ENCODE measurements at places on chromosomes 13 and 19. TPM values are rescaled to one million over a fixed set of nuclear protein-coding genes. Genes with fewer than 3 reads are reported as not detected.

DNA sequence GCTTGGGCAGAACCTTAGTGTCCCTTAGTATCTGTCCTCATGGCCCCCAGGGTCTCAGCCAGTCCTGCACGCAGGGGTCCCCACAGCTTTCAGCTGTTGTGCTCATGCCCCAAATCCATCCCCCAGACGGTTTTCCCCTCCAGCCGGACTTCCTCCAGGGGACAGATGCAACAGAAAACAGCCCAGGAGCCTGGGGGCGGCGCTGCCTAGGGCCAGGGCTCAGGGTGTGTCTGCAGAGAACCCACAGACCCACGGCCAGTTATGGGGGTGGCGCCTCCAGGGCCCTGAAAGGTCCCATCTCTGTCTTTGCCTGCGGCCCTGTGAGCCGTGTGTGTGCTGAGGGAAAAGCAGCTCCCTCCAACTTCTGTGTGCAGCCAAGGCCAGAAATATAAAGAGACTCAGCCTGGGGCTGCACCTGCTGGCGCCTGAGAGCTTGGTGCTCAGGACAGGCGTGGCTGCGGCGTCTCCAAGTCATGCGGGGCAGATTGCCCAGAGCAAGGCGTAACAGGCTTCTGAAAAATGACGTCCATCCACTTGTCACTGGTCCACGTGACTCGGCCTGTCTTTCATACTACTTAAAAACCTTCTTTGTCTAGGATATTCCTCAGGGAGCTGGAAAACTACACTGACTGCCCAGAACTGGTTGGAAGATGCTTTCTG is 22.1 kb upstream of the F7 start:
- DNase-seq: peak; percentile 73

DNA sequence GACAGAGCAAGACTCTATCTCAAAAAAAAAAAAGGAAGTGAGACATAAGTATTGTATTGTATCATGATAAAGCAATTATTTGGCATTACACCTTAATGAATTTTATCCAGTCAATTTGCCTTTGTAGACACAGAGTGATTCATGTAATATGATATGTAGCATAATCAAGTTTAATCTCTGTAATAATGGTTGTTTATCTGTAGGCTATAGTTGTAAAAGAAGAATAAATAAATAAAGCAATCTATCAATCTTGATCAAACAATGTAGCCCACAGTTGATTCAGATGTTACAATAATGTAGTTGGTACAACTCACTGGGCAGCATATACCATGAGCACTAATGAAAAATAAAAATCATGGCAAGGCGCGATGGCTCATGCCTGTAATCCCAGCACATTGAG is 28.5 kb upstream of the CEACAM20 start:
- DNase-seq: no peak

SULT2A1 gene
- polyA plus RNA-seq: not detected

DNA sequence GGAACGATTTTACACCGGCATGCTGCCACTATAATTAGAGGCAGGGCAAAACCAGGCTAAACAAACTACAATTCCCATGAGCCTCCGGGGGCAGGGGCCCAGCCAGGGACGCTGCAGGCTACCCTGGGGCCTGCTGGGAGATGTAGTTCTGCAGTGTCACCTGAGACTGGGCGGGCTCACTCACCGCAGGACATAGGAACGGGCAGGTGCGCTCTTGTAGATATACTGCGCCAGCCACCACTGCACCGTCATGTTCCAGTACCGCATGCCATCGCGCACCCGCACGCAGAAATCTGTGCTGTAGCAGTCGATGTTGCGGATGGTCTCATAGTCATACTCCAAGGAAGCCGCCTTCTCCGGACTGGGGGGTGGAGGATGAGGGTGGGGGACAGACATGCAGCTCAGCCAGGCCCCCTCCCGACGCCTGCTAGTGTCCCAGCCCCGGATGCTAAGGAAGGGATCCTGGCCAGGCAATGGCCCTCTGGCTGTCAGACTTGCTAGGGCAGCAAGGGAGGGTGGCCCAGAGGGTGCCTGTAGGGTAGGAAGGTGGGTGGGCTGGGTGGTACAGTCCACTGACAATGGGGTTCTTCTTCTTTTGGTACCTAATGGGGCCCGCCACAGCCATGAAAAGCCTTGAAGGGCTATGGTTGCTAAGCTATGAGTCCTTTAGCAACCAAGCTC is 5.8 kb upstream of the TMC4 start:
- DNase-seq: peak; percentile 30

DNA sequence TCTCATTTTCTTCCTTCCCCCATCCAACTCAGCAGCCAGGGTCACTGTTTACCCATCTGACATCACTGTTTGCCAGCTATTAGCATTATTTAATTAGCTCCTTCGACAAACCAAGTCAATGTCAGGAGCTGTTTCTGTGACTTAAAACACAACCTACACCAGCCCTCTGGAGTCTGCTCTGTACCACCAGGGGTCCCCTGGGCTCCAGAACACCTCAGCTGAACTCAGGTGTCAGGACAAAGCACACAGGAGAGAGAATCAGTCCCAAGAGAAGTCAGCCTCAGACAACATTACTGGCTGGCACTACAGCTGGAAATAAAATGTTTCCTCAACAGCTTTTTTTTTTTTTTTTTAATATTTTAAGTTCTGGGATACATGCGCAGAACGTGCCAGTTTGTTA is 45.1 kb downstream of the DCLK1 start:
- no peak for DNase-seq

GRCh38 chr13:42312817-42313431 is 41.0 kb downstream of the AKAP11 start:
- DNase-seq: no peak

- DNase-seq: peak; percentile 92
These were observed 17.3 kb downstream of the UPF1 start for GRCh38 chr19:18848878-18849661.

GRCh38 chr19:27709496-27709895 is 1503.5 kb downstream of the UQCRFS1 start:
- no peak for DNase-seq

GRCh38 chr13:74153316-74153715 is 19.1 kb upstream of the KLF12 start:
- DNase-seq: no peak

DNA sequence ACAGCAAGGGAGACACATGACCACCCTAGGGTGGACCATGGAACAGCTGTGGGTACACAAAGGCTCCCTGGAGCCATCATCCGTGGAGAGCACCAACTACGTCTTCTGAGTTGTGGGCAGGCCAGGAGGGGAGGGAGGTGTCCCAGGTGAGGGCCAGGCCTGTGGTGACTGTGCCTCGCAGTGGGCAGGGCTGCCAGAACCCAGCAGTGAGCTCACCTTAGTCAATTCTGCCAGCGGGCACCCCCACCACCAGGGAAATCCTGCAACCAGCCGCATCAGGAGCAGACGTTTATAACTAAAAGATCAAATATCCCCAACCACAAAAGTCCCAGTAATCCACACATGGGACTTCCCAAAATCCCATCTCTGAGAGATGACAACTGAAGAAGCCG is 19.6 kb downstream of the ELL start:
- no peak for DNase-seq

GRCh38 chr13:23433171-23434153 is at the start of gene SACS:
SACS (minus strand) TSS chr13:23433702; CDS start chr13:23411239, 22,463 bp downstream.
- DNase-seq: peak; percentile 86

DNA sequence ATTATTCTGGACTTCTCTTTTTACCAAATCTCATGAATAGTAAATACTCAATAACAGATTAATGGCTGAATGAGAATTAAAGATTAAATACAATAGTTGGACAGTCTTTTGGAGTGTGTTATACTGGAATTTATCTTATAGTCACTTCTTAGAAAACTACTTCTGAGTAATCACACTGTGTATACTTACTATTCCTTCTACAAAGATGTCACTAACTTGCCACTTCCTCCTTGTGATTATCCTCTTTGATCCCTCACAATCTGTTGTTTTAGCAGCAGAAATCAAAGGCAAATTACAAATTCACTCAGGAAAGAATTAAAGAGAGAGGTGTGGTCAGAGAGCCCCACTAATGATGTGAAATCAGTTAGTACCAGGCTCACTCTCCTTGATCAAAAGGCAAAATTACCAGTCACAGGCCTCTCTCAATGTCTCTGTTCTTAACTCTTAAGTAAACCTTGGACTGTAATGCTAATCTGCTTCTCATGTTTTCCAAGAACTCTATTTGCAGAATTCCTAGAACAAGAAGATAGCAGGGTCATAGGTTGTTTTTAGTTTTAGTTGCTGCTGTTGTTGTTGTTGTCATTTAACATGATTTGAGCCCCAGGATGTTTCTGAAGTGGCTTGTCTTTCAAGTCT is 37.3 kb upstream of the FNDC3A start:
- no peak for DNase-seq

DNA sequence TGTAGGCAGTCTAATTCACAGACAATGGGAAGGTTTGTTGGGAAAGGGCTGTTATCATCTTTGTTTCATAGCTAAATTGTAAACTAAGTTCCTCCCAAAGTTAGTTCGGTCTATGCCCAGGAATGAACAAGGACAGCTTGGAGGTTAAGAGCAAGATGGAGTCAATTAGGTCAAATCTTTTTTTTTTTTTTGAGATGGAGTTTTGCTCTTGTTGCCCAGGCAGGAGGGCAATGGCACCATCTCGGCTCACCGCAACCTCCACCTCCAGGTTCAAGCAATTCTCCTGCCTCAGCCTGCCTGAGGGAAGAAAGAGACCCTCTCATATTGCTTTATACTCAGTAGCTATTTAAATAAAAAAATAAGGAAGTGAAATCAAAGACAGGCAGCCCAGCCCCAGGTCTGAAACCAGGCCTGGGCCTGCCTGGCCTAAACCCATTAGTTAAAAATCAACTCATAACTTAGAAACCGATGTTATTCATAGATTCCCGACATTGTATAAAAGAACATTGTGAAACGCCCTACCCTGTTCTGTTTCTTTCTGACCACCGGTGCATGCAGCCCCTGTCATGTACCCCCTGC is 297.4 kb upstream of the SGCG start:
- no peak for DNase-seq

SKA3 gene
- polyA plus RNA-seq: 11.2 TPM

DNA sequence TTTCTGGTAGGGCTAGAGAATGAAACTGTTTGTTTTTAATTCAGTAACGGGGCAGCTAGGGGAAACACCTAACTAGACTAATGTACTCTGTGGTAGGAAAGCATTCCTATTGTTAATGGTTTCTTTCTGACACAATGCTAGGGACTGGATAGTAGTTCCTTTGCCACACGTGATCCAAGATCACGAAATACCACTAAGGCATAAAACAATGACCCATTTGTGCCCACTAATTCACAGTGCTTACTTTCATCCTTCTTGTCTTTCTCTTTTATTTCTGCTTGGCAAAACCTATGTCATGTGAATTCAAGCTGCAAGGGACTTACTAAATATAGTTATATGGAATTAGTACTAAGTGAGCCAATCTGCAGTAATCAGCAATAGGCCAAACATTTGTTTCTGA is 834.1 kb upstream of the SLITRK6 start:
- DNase-seq: no peak

DNA sequence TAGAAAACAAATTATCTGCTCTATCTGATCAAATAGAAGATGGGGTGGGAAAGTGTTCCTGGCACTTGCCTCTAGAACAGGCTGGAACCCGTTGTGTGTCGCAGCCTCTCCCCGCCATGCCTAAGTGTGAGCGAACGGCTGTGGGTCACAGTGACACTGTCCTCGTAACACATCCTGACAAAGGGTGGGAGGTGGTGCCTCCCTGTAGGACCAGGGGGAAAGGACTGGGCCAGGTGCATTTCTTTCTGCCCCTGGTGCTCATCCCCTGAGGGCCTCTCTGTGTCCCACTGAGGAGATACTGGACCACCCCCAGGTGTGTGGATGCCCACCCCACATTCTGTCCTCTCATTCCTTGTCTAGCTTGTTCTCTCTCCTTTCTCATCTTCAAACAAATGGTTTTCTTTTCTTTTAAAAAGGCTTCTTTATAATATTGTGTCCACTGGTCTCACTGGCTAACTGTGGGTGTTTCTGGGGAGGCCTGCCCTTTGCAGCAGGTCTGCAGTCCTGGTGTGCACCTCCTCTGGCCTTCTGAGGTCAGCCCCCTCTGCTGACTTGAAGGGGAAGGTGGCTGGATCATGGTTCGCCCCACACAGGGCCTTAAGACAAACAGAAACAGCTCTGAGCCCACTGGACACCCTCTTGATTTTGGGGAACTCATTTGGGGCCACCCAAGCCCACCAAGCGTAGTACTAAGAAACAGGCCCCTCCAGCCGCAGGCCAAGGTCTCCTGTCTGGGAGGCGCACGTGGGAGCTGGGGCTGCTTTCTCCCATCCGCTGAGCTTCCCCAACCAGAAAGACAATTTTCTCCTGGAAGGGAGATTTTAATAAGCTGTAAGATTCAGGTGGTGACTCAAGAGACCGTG is 152.5 kb upstream of the SOX1 start:
- no peak for DNase-seq

- no peak for DNase-seq
These were observed 115.3 kb upstream of the C1QTNF9B start for GRCh38 chr13:24012648-24013047.

WDR88 gene
- polyA plus RNA-seq: 0.10 TPM

DNA sequence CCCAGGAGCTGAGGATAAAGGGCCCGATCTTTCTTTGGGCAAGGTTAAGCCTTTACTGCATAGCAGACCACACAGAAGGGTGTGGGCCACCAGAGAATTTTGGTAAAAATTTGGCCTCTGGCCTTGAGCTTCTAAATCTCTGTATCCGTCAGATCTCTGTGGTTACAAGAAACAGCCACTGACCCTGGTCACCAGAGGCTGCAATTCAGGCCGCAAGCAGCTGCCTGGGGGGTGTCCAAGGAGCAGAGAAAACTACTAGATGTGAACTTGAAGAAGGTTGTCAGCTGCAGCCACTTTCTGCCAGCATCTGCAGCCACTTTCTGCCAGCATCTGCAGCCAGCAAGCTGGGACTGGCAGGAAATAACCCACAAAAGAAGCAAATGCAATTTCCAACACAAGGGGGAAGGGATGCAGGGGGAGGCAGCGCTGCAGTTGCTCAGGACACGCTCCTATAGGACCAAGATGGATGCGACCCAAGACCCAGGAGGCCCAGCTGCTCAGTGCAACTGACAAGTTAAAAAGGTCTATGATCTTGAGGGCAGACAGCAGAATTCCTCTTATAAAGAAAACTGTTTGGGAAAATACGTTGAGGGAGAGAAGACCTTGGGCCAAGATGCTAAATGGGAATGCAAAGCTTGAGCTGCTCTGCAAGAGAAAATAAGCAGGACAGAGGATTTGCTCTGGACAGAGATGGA is 8.4 kb upstream of the CEACAM19 start:
- DNase-seq: no peak

DNA sequence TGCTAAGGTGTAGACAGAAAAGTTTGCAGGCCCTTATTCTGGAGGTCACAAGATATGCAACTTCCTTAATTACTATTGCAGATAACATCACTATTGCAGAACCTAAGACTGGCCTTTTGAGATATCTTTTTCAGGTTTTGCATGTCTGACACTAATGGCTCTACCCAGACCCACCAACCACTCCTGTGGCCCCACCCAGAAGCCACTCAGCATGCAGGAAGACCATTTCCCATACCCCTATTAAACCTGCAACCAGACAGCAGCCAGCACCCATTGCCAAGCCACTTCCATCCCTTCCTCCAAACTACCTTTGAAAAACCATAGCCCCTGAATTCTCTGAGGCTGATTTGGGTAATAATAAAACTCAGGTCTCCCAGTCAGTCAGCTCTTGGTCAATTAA is 297.6 kb downstream of the SLITRK6 start:
- DNase-seq: no peak

All from GM23248 (cell line).